ENCODE measurements at places on chromosomes 3 and 15.

DNA sequence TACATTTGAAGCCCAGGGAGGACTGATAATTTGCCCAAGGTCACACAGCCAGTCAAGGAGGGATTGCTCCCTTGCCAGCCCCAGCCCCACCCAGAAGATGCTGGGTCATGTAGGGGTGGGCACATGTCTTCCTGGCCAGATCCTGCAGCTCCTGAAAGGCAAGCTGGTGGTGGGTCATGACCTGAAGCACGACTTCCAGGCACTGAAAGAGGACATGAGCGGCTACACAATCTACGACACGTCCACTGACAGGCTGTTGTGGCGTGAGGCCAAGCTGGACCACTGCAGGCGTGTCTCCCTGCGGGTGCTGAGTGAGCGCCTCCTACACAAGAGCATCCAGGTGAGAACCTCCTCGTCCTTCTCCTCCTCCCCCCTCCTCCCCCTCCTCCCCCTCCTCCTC lies 13.2 kb downstream of the ISG20 start:
- no peak for DNase-seq

- no peak for DNase-seq
Observed at GRCh38 chr3:140273542-140274195, 338.7 kb downstream of the CLSTN2 start.

- no peak for DNase-seq
Observed at GRCh38 chr3:11074011-11074410, 80.3 kb upstream of the HRH1 start.

DNA sequence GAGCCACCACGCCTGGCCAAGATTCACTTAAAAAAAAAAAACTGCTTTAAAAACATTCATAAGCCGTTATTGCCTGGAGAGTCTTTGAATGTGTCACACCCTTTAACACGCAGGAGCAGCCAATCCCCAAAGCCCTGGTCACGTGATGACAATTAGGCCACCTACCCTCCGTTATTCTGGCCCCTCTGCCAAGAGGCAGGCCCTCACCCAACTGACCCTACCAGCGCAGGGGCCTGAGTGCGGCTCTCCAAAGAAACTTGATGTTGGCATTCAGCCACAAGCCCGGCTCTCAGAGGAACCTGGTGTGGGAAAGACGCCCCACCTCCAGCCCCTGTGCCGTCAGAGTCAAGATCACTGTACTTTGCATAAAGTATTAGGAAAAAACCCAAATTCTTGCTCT lies 11.6 kb upstream of the MUC4 start:
- no peak for DNase-seq

GRCh38 chr3:152760591-152760990 lies 74.3 kb upstream of the P2RY1 start:
- DNase-seq = no peak

- DNase-seq = no peak
Observed at GRCh38 chr3:13002398-13003124, 70.7 kb downstream of the IQSEC1 start.

All from anterior cingulate cortex (tissue), 58 donors.